ENCODE measurements at places on chromosomes 4 and X.

DNA sequence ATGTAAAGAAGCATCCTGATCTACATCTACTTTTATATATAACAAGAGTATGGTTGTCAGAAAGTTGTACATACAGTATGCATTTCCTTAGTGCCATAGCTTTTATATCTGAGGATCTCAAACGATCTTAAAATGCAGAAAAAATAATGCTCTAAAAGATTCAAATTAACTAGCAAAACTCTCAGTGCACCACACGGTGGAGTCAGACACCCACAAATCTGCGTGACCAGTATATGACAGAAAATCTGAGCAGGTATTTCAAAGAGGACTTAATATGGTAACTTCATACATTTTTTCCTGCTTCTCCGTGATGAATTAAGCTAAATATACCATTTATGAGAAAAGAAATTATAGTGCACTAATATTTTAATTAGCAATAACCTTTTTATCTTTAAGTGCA is 803.0 kb downstream of the DMD start:
- no peak for DNase-seq

DNA sequence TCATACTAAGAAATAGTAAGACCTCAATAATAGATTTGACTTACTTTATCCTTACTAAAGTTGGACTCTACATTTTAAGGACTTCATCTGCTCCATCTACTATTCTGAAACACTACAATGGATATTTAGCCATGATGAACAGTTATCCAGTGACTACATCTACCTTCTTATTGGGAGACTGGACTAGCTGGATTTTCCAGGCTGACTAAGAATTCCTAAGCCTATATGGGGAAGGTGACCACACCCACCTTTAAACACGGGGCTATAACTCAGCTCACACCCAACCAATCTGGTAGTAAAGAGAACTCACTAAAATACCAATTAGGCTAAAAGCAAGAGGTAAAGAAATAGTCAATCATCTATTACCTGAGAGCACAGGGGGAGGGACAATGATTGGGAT is 1438.4 kb downstream of the TECRL start:
- DNase-seq = no peak

GRCh38 chr4:118969359-118969758 is 80.7 kb downstream of the SYNPO2 start:
- DNase-seq = no peak

GRCh38 chrX:106331606-106332005 is 163.5 kb downstream of the PWWP3B start:
- no peak for DNase-seq

GRCh38 chrX:153909024-153909979 is 4.8 kb downstream of the AVPR2 start:
- no peak for DNase-seq

DNA sequence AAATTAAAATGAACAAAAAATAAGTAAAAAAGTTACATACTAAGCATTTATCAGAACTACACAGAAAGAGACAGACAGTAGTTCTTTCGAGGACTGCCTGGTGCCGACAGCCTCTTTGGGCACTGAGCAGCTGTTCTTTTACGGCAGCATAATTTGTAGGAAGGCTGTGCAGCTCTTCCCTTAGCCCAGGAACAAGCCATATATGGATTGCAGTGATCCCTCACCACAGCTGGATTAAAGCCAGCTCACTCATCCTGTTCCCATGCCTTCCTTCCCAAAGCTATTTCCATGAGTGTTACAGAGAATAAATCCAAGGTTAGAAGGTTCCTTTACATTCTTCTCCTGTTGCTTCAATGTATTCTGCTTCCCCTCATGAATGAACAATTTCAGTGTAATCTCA is 71.7 kb downstream of the DDX60L start:
- no peak for DNase-seq

GRCh38 chr4:99635601-99636000 is 22.0 kb downstream of the C4orf54 start:
- DNase-seq = no peak

Data from activated naive CD4-positive, alpha-beta T cell (primary cell).